ENCODE measurements at places on chromosomes 1 and 21.

GRCh38 chr1:82042306-82043060, 241.7 kb downstream of the ADGRL2 start:
- no peak for DNase-seq

- DNase-seq, result no peak
Observed at GRCh38 chr1:55107101-55107500, 67.8 kb downstream of the PCSK9 start.

DNA sequence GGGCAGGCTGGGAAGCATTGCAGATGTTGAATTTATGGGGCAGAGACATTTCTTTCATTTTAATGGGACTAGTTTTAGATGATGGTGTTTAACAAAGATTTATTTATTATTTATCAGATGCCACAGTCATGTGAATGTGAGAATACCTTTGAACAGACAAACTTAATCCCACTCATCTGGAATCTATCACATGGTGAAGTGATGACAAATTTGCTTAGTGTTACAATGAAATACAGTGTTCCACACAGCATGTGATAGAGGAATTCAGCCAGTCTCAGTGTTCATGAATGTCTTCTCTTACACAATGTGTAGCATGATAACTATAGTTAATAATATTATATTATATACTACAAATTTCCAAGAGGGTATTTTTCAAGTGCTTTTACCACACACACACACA, 1361.7 kb upstream of the B3GALT2 start:
- no peak for DNase-seq

- no peak for DNase-seq
Observed at GRCh38 chr1:177053648-177054047, 110.9 kb downstream of the ASTN1 start.

DNA sequence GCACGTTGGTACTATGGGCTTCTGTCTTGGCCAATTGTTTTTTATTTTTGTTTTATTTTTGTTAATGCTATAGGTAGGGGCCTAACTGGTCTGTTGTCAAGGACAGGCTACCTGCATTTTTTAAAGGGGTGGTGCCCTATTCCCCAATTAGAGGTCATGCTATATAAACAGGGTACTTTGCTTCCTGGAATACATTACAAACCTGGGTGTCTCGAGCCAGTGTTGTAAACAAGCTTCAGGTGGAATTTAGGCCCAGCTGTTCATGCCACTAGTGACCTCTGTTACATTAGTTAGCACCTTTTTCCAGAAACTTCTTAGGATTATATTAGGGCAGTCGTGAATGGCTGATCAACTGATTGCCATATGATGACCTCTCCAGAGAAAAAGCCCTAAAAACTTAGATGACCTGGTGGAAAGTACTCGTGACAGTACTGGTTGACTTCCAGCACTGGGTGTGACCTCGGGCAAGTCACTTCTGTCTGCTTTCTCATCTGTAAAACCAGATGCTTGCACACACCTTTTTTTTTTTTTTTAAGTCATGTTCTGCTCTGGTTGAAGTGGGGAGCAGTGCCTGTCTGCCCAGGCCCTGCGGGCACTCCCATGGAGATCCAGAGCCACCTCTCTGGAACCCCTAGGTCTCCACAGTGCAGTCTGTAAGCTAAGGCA, 46.5 kb downstream of the ELK4 start:
- DNase-seq, result no peak

DNA sequence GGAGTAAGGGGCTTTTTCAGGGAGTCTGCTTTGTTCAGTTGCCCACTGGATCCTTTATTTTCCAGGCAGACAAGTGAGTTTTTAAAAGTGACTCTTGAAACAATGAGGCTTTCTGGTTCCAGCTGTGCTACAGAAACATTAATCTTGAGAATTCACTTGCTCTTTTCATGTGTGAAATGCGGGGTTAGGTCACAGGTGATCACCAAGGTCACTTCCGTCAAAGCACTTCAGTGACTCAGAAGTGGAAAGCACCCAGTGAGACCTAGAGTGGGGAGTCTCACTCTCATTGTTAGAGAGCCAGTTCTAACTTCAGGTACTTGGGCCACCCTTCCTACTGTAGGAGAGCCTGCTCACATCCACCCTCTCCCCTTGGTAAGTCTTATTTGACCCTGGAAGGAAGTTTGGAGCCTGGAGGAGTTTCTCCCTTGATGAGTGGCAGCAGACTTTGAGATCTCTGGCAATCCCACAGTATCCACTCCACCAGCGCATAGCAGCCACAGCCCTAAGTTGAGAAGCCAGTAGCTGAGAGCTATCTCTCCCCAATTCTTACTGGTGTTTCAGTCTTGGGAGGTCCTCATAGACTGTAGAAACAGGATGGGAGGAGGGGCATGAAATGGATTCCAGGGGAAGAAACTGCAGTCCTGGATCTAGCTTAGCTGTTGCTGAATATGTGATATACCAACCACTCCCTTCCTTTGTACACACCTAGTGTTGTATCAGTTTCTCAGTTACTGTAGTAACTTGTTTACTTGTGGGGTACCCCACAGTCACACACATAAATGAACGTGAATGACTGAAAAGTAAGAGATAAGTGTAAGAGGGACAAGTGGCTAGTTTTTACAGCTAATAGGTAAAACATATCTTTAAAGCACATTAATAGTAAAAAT, 3.1 kb downstream of the TACSTD2 start:
- no peak for DNase-seq

DNA sequence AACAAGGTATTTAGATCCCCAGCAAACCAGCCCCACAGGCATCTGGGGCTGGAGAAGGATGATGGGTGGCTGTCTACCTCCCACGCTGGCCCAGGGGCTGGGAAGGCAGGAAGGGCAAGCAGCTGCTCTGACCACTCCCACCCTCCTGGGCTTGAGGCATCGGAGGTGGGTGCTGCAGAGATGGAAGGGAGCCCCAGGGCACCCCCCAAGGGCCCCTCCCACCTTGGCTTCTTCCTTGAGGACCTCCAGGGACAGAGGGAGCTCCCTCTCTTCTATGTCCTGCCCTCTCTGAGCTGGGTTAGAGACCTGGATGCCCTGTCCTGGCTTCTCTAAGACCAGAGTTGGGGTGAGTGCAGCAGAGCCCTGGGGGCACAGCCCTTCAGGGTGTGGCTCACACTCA, 3.1 kb downstream of the CD52 start:
- DNase-seq, result no peak

DNA sequence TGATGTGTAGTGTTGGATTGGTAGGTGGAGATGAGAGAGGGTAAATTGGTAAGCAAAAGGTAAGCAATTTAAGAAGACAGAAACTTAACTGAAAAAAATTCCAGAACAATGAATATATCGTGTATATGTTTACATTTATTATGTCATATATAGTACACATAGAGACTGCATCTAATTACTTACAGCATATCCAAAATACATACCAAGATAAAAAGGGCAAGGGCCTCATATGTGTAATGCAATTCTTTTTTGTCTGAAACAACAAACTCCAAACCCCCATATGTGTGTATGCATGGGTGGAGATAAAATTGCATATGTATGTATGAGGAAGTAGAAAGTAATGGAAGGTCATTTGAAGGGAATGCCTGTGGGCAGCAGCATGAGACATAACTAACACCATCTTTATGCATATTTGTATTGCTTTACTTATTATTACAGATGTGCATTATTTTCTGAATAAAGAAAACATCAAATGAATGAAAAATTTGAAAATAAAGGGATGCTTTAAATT, 4.3 kb downstream of the KRTAP20-3 start:
- no peak for DNase-seq

- peak; percentile 79 for DNase-seq
Observed at GRCh38 chr1:150066838-150067183, 765 bp upstream of the VPS45 start.

GRCh38 chr1:207069061-207069460, 16.0 kb downstream of the PFKFB2 start:
- DNase-seq, result no peak

- DNase-seq, result no peak
Observed at GRCh38 chr1:75394386-75395139, 216.4 kb downstream of the SLC44A5 start.
